ENCODE measurements at places on chromosomes 5 and 9. TPM values are rescaled to one million over a fixed set of nuclear protein-coding genes. Genes with fewer than 3 reads are reported as not detected.

Gene C5orf46
- polyA plus RNA-seq: not detected

GRCh38 chr5:136205061-136205702 is 12.2 kb upstream of the SMIM32 start:
- no peak for DNase-seq

Gene WNT8A
- not detected for polyA plus RNA-seq

DNA sequence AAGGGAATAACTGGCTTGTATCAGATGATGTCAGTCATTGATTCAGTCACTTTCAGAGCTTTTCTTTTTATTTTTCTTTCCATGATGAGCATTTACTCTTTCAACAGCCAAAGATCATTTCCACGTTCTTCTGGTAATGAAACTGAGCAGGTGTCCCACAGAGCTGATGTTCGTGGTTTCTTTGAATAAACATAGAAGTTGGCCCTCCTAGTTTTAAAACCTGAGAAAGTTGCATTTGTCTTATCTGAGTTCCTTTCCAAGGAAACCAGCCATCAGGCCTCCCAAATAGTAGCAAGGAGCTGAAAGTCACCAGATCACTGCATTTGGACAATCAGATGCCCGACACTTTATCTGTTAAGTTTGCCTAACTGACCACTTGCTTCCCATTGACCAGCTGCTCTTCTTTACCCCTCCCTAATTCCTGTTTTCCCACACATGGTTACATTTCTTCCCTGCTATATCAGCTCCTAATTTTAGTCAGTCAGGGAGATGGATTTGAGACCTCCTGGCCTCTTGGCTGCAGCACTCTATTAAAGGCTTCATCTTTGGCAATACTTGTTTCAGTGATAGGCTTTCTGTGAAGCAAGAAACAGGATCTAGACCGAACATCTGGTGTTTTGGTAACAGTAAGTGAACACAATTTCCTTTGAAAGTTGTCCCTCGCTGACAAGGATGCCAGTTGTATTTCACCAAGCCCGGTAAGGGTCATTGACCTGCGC is 420.8 kb downstream of the CHSY3 start:
- DNase-seq: no peak

- DNase-seq: no peak
These were observed 13.1 kb upstream of the BNC2 start for GRCh38 chr9:16883586-16883985.

- no peak for DNase-seq
These were observed 24.0 kb downstream of the RAPGEF6 start for GRCh38 chr5:131611064-131611381.

DNA sequence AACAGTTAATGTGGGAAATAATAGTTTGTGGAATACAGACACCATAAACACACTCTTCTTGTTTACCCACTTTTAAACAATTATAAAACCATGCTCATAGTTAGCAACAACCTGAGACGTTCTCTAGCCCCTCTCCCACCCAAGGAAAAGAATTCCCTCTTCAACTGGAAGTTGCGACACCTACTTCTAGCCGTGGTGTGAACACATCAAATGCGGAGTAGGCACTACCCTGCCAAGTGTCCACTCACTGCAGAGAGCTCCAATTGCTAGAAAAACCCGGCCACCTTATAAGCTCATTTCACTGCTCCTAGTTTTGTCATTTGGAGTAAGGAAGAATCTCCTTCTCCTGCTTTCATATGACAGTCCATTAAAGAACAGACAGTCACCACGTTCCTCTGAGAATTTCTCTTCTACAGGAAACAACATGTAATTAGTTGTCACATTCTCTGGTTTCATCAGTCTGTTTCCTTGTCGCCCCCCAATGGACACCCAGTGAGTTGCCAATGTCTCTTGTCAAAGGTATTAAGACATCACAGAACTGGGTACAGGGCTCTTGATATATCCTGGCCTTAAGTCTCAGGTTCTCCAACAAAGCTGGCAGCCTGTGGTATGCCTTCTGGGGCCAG is 47.3 kb downstream of the PRLR start:
- DNase-seq: no peak

GRCh38 chr9:16619402-16619801 is 251.1 kb downstream of the BNC2 start:
- no peak for DNase-seq

Gene FCHSD1
- 15.6 TPM for polyA plus RNA-seq

All from urinary bladder (tissue), 4 donors.